ENCODE measurements at places on chromosomes 1 and 21.

GRCh38 chr1:169528215-169529067, 42.7 kb upstream of the SLC19A2 start:
- no peak for DNase-seq

DNA sequence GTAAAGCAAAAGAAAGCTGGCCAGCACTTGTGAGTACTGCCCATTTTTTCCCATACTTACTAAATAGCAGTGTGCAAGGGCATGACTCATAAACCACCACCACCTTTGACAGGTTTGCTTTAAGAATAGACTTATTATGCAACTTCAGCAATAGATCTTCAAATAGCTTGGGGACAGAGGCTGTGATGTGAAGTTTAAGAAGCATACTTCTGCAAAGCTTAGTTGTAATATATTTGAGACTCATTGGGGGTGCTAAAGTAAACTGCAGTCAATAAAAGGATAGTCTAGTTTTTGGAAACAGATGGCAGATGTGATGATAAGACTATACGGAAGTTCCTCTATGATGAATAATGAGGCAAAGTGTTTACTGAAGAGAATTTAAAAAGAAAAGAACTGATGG, 210.0 kb downstream of the PLA2G4A start:
- DNase-seq = no peak

- no peak for DNase-seq
Measured at GRCh38 chr21:33546086-33546485, 3.2 kb downstream of the SON start.

DNA sequence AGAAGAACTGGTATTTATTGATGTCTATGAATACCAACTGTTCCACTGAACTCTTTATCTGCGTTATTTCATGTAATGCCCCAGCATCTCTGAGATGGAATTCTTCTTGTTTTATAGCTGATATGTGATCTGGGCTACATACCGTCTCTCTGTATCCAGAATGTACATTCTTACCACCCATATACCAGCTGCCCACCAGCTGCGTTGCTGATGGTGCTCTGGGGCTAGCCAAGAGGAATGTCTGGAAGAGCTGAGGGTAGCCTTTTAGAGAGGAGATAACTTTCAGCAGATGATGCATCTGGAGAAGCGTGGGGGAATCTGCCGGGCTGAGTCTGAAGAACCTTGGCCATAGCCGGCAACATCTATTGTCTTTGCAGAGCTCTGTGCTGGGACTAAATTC, 137.5 kb downstream of the RYR2 start:
- no peak for DNase-seq

- DNase-seq = no peak
Measured at GRCh38 chr1:157758018-157758417, 18.9 kb downstream of the FCRL2 start.

DNA sequence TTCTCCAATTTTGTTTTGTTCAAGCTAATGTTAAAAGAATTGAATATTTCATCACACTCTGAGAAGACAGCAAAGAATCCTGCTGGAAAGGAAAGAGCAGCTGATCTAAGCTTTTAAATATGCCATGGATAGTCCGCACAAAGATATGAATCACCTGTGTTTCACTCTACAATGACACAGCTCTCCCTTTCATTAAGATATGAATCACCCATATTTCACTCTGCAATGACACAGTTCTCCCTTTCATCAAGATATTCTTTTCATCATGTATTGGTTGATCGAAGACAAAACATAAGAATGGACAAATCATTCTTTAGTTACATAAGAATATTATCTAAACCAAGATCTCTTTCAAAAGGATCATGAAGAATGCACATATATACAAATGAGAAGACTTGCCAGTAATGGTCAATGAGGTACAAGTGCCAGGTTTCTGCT, 367.3 kb downstream of the SMYD3 start:
- no peak for DNase-seq

DNA sequence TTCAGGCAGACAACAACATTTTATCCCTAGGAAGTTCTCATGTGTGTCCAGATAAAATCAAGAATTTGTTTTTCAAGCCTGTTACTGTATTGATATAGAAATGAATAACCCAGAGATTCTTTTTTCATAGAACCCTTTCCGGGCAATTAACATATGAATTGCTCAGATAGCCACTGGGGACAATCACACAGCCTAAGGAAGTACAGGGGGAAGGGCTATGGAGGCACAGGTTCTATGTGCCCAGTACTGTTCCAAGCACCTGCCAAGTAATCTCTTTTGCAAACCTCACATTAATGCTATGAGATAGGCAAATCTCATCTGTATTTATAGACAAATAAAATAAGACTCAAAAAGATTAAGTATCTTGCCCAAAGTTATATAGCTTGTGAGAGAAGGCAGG, 84.9 kb downstream of the NTNG1 start:
- no peak for DNase-seq

GRCh38 chr1:100734676-100735075, 15.1 kb downstream of the VCAM1 start:
- DNase-seq = no peak

- DNase-seq = no peak
Measured at GRCh38 chr1:156080241-156080862, 1.9 kb downstream of the MEX3A start.

DNA sequence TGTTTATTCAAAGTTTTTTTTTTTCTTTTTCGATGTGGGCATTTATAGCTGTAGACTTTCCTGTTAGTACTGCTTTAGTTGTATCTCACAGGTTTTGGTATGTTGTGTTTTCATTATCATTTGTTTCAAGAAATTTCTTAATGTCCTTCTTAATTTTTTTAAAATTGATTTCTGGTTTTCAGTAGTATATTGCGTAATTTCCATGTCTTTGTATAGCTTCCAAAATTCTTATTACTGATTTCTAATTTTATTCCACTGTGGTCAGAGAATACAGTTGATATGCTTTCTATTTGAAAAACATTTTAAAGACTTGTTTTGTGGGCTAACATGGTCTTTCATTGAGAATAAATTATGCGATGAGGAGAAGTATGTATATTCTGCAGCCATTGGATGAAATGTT, 463.2 kb upstream of the B3GALT2 start:
- DNase-seq = no peak

DNA sequence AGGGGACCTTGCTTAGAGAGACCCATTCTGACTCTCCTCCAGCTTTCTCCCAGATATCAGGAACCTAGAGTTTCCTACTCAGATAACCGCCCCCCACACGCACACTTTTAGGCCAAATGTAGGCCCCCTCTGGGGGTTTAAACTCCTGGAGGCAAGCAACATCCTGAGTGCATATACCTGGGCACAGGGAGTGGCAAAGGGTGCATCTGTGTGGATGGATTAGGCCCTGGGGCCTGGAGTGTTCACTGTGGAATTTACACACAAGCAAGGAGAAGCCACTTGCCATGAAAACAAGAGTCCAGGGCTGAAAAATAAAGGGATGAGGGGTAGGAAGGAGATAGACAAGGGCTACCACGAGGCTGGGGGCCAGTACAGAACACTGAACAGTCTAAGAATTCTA, 343.1 kb downstream of the NTNG1 start:
- DNase-seq = no peak

GRCh38 chr1:217135569-217135915, 412.3 kb upstream of the ESRRG start:
- no peak for DNase-seq

DNA sequence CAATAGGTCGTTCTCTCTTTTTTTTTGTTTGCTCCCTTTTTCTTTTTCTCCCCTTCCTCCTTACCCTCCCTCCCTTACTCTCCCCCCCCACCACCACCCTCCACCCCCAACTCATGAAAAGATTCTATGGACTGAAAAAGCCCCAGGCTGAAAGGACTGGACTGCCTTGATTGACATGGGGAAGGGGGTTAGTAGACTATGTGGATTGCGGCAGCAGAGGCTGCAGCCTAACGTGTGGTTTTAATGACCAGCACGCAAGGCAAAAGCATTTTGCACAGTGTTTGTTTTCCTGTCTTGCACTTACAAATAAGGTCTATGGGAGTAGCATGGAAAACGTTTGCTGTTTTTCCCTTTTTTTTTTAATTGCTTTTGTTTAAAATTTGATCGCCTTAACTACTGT, 5.5 kb downstream of the ZBTB18 start:
- DNase-seq = no peak

- no peak for DNase-seq
Measured at GRCh38 chr1:67894981-67895735, 61.9 kb upstream of the GNG12 start.

- DNase-seq = no peak
Measured at GRCh38 chr1:225449261-225449660, 21.4 kb upstream of the LBR start.

DNA sequence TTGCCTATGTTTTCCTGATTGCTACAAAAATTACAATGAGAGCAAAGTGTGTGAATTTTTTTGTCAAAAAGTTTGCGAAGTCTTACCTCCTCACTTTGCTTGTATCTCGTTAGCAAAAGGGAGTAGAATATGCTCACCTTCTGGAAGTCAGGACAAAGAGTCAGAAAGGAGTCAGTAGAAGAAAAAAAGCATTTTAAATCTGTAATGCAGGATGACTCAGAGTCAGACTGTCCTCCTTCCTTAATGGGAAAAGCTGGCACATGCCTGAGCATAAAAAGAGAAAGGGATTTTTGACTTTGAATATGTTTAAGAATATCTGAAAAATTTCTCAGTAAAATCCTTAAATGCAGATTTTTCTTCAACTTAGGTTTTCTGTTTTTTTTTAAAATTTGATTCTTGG, 14.2 kb upstream of the VN1R5 start:
- no peak for DNase-seq

DNA sequence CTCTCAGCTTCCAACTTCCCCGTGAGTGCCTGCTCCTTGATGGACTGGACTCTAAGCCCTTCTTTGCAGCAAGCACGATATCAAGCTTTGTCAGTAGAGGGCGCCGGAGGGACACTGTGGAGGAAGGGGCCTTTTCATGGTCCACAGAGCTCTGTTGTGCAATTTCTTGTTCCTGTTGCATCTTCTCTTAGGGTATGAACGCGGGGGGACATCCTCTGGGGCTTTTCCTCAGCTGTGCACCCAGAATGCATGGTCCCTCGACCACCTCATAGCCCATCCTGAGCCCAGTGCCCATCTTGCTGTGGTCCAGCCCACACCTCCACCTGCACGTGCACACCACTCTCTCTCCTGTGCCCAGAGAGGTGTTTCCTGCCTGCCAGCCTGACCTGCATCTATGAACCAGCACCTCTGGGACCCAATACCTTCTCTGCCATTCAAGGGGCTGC, 556.8 kb downstream of the PTPRU start:
- DNase-seq = peak; percentile 82

GRCh38 chr1:19010995-19011844, 54.7 kb upstream of the IFFO2 start:
- DNase-seq = no peak
